Stimulated activated CD8-positive, alpha-beta memory T cell treated with anti-CD3 and anti-CD28 coated beads, Interleukin-15, amount 100 ng/mL, for 1 hour (primary cell): ENCODE measurements at places on chromosomes 11 and 22.

DNA sequence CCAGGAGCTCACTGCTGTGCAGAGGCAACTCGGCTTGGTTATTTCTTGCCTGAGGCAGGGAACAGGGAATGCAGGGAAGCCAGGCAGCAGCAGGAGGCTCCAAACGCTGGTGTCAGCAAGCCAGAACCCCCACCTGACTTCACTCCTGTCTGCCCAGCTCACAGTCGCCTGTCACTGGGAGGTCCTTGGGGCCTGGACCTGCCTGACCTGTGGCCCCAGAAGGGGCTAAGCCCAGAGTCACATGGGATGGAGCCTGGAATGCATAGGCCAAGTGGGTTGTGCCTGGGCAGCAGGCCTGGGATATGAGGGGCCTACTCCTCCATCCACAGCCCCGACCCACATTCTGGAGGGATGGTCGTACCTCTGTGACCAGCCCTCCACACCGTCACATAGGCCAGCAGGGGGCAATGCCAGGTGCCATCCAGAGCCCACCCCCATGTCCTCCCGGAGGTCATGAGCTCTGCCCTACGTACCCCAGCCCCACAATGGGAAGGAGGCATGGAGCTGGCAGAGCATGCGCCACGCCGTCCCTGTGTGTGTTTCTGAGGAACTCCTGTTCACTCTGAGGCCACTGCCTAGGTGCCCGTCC lies 5.2 kb downstream of the RASSF7 start:
- no peak for DNase-seq

GRCh38 chr11:122517403-122518379 lies 137.8 kb upstream of the UBASH3B start:
- DNase-seq: no peak

- DNase-seq: no peak
Measured at GRCh38 chr22:40121461-40121860, 56.3 kb upstream of the TNRC6B start.

DNA sequence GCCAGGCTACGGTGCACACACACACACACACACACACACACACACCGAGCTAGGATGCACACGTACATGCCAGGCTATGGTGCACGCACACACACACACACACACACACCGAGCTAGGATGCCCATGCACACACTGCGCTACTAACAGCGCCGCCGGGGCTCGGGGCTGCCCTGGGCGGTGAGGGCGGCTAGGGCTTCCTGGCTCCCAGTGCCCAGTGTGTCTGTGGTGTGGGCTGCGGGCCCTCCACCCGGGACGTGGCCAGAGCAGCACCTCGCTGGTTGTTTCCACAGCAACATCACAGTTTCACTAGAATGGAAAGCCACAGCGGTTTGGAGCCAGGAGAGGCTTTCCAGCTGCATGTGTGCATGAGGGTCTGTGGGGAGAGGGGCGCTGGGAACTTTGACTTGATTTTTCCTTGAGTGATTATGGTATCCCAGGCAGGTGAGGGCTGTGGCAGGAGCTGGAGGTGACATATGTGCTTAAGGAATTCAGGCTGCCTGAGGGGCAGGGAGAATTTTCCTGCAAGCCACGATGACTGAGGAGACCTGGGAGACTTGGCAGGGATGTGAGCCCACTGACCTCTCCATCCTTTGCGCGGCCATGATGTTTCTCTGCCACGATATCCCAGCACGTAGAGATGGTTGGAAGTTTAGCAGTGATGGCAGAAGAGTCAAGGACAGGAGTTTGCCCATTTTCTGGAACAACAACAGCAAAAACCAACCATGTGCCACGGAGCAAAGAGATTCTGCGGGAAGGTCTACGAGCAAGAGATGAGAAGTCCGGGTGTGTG lies 195.9 kb downstream of the SNX19 start:
- no peak for DNase-seq

- DNase-seq: no peak
Measured at GRCh38 chr11:93054279-93054678, 84.8 kb downstream of the MTNR1B start.
